Left lung (tissue), 14 donors: ENCODE measurements at places on chromosomes 5 and 9. TPM values are rescaled to one million over a fixed set of nuclear protein-coding genes. Genes with fewer than 3 reads are reported as not detected.

The GALNT12 gene
- 21.3 TPM for total RNA-seq

The PCDHGB4 gene
- total RNA-seq, result 3.2 TPM

The FBP2 gene
- total RNA-seq, result not detected

DNA sequence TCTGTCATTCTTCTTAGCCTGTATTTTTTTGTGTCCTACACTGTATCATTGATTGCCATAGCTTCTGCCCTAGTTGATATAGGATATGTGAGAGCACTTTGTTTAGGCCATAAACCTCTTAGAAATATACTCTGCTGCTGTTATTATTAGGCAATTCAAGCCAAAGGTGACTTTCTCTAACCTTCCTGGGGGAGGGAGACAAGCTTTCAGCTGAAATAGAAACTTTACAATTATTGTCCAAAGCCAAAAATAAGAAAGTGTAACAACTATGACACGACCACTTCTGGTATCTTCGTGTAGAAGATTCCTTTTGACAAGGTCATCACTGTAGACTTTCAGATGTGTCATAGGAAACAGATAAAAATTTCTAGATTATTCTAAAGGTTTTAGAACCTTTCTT, 12.2 kb upstream of the CSNK1A1 start:
- no peak for DNase-seq

DNA sequence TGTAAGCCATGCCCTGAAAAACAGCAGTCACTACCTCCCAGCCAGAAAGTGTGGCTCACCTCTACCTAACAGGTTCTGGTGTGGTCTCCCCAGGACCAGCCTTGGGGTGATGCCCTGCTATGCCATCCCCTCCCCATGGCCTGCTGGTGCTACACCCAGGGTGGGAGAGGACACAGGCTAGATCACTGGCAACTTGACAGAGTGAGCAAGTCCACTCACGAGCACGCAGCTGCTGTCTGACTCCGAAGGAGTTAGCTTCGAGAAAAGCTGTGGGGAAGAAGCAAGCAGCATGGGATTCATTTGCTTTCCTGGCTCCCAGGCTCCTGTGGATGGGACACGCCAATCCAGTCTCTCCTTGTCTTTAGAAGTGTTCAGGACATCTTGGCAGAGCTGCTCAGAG, 102.2 kb downstream of the COL5A1 start:
- no peak for DNase-seq

The DMRT3 gene
- total RNA-seq, result not detected

The MELK gene
- total RNA-seq, result 9.4 TPM

DNA sequence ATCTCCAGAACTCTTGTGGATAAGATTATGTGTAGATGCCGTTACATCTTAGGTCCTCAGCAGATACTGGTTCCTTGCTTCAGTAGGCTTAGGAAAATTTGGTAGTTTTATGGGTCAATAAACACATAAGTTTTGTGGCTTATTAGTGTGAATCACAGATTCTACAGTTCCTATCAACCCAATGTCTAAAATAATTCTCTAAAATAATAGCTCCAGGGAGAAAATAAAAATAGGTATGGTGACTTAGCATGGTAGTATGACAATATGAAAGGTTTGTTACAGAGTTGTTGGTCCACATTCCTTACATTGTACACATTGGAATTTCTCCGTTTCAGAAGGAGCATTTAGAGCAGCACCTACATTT, 91.7 kb downstream of the AOPEP start:
- DNase-seq, result no peak

DNA sequence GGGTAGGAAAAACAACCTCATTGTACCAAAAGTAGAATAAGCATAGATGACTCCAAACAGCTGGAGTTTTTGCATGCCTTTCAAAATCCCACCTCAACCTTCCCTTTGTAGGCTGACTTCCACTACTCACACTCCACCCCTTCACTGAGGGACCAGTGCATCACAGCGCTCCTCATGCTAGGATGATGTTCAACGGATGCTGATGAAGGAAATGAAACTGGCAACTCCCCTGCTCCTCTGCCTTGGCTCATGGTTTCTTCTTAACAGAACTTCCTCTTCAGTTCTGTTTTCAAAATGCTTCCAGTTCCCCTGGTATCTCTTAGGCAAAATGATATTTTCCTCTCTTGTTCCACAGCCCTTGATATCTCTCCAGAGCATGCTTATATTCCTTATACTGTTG, 29.0 kb downstream of the LIFR start:
- no peak for DNase-seq

DNA sequence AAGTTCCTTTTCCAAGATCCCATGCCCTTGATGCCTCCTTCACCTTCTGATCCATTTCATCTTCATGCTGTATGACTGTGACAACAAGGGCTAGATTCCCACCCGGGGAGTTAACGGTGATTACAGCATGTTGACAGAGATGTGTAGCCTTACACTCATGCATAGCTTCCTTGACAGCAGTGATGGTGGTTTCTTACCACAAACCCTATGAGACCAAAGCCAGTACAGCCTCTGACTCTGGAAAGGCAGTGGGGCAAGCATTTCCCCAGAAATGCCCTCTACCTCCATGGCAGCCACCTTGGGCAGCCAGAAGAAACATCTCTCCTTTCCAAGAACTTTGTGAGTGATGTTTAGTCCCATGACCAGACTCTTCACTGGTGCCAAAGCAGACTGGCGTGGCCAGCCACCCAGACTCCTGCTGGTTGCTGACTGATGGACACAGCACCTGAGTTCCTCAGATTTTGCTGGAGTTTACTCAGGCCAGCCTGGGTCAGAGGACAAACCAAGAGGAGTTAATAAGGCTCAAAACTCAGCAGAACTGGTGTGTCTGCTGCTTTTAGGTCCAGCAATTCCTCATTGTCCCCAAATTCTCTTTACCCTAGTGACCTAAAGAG, 199.7 kb upstream of the SLC27A6 start:
- no peak for DNase-seq

- no peak for DNase-seq
Observed at GRCh38 chr9:80177949-80178480, 606.2 kb downstream of the TLE4 start.

- DNase-seq, result no peak
Observed at GRCh38 chr9:94655739-94656138, 16.4 kb upstream of the FBP1 start.

The PCDHB4 gene
- 4.3 TPM for total RNA-seq

DNA sequence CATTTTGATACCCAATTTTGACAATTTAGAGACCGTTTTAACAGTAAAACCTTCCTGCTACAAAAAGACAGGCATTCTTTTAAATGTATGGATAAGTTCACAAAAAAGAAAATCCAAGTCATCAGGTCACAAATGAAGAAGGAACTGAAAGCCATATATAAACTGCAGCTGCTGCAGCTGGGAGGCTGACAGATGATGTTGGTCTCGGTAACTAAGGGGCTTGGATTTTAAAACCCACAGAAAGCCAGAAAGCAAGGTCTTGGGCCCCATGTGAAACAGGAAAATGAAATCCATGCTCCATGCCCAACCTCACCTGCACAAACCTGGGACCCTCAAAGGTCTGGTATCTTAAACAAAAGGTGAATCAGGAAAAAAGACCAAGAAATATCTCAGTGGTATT, 15.7 kb upstream of the C5orf34 start:
- DNase-seq, result no peak

DNA sequence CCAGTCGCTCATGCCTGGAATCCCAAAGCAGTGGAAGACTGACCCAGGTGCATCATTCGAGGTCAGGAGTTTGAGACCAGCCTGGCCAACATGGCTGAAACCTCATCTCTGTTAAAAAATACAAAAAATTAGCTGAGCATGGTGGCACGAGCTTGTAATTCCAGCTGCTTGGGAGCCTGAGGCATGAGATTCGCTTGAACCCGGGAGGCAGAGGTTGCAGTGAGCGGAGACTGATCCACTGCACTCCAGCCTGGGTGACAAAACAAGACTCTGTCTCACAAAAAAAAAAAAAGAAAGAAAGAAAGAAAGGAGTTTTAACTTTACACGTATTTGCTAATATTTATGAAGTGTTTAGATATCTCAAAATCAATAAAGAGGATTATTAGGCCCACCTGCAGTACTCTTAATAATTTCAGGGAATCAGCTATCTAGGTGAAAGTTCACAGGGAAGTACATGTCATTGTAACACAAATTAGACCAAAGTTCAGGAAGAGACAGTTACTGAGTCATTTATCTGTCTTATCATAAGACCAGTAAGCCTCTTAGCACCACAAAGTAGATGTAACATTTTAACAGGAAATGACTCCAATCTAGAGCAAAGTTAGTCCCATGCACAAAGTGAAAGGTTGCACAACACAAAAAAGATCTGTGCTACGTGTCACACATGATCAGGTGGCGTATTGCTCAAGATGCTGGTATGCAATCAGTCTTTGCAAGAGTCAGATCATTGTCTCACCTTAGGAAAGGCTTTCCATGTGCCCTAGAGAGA, 34.1 kb upstream of the PLIN2 start:
- DNase-seq, result no peak

DNA sequence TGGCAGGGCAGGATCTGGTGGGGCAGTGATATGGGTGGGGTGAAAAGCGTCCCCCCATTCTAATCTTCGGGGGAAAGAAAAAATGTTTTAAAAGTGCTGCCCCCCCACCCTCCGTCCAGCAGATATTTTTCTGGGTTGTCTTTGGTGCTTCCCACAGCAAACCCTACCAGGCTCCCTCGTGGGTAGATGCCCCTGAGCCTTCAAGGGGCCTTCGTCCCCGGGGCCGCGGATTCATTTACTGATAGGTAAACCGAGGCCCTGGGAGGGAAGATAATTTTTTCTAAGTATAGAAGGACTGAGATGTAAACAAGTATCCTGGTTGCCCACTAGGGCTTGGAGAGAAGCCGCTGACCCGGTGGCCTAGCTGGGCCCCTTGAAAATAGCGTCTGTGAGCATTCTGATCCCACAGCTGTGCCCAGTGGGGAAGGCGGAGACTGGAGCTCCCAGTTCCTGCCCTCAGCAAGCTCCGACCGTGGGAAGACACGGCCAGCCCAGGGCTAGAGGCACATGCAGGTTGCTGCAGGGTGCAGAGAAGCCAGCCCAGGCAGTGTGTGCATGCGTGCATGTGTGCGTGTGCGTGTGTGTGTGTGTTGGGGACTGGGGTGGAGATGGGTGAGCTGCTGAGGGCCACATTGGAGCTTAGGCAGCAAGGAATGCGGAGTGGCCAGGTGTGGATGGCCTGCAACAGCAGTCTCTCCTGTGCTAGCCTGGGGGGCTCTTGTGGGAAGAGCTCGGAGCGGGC, 6.0 kb upstream of the RXRA start:
- no peak for DNase-seq

The PCDHB6 gene
- 1.0 TPM for total RNA-seq

GRCh38 chr5:52760695-52761366, 26.9 kb upstream of the ITGA1 start:
- no peak for DNase-seq

- no peak for DNase-seq
Observed at GRCh38 chr9:14313378-14313940, 482 bp downstream of the NFIB start.

The FXN gene
- 11.0 TPM for total RNA-seq

The SPATA31E1 gene
- total RNA-seq, result not detected

DNA sequence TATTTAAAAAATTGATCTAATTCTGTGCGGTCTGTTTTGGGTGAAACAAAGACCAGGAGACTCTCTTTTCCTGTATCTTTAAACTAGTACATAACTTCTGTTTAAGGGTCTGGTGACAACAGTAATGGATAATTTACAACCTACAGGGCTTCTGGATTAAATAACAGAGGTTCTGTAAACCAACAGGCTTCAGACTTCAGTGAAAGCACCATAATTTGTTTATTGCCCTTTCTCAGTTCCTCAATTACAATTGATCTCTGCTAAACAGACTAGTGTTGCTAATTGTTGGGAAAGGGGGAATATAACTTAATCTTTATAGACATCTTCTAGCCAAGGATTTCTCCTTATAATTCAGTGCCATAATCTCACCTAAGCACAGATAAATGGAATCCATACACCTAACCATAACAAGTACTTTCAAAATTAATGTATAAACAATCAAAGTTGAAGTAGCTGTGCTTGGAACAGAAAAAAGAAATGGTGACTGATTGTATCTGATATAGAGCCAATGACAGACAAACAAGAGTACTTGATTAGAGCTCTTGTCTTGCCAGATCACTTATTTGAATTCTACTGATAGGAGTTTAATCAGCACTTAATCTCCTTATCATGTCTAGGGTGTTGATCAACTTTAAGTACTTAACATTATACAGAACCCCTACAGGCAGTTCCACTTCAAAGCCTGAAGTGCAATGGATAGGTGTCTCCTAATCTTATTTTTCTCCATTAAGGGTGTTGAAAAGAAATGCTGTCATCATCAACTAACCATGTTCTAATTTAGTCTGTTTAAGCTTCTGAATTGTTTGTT, 536.0 kb downstream of the NR2F1-AS1 start:
- no peak for DNase-seq

The SLC23A1 gene
- 0.84 TPM for total RNA-seq

The SPATA31D4 gene
- not detected for total RNA-seq

The ADAMTS6 gene
- total RNA-seq, result 5.8 TPM

- DNase-seq, result no peak
Observed at GRCh38 chr5:96280946-96281393, 152.1 kb downstream of the PCSK1 start.

DNA sequence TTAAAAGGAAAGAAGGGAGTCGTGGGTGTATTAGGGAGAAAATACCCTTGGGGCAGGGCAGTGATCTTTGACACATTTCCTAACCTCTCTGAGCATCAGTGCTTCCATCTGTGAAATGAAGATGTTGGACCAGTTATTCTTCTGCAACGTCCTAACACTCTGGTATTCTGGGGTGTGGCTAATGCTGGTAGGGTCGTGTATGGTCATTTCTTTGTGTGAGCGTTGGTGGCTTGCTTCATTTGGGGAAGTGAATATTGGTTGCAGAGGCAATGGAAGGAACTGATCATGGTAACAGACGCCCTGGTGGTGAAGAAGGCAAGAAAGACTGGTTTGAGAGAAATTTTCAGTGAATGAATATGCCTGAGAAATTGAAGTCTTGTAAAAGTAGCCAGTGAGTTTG, 67.9 kb upstream of the TTC23L start:
- DNase-seq, result no peak

DNA sequence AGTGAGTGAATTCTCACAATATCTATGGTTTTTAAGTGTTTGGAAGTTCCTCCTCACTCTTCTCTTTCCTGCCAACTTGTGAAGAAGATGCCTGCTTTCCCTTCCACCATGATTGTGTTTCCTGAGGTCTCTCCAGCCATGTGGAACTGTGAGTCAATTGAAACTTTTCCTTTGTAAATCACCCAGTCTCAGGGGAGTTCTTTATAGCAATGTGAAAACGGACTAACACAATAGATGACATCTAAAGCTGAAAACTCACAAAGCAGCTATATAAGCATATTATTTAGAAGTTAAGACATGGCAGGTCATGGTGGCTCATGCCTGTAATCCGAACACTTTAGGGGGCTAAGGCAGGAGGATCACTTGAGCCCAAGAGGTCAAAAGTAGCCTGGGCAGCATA, 130.2 kb downstream of the ARRDC3 start:
- DNase-seq, result no peak

GRCh38 chr5:140633021-140633471, at the start of gene CD14:
Gene CD14, minus strand, starts transcription at chr5:140633175. Its CDS starts 104 bp downstream, at chr5:140633071.
- peak; percentile 89 for DNase-seq

The NIPAL4 gene
- 0.39 TPM for total RNA-seq

DNA sequence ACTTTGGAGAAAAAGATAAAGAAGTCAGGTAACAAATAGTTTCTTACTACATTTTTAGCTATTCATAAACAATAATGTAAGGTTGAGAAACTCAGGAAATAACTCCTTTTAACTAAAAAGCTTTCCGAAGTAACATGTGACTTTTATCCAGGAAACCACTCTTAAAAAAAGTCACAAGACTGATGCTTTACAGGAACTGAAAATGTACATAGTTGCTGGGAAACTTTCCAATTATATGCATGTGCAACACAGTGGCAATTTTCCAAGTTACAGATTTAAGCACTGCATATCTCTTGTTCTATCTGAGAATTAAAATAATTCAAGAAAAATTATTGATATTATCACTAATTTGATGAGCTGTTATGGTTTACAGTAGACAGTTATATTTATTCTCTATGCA, 105.2 kb downstream of the CDH10 start:
- DNase-seq, result no peak
